ENCODE measurements at places on chromosomes 16 and 17.
A peak's percentile ranks its signal among the peaks of the same experiment; 100 is the strongest.

DNA sequence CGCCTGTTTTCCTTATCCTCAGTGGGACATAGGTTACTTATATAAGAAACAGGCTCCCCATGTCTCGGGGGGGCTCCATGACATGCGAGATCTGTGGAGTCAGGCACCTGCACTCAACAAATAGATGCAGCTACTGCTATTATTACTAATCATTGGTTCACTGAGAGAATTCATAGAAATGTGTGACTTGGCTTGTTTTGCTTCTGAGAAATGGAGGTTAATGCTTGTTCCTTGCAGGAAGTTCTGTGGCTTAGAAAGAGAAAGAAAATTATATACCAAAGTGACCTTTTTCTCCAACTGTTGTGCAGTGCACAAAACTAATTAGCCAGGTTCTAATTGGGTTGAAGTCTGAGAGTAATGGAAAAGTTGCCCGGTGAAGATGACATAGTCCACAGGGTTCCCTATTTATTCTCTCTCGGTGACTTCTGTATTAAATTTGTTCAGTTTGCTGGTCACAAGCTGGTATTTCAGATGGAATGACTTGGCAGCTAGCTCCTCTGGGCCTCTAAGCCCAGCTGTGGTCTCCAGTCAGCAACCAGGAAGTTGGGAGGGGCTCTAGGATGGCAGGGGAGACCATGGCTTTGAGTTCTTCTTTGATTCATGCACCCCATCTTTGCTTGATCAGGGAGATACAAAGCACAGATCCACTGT lies 17.6 kb upstream of the MAF start:
- no peak for DNase-seq
- H3K36me3 ChIP-seq: no peaks in the 10 kb centered on the region
- H3K4me1 ChIP-seq: peaks cover 23% of the 10 kb centered on the region

DNA sequence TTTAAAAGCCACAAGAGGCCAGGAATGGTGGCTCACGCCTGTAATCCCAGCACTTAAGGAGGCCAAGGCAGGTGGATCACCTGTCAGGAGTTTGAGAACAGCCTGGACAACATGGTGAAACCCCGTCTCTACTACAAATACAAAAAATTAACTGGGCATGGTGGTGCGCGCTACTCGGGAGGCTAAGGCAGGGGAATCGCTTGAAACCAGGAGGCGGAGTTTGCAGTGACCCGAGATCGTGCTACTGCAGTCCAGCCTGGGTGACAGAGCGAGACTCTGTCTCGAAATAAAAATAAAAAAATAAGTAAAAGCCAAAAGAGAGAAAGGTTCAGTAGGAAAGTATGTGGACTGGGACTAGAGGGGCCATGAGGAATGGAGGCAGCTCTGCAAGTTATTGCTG lies 13.1 kb upstream of the ITGAL start:
- no peaks in the 10 kb centered on the region for H3K27me3 ChIP-seq
- H3K27ac ChIP-seq: peak overlapping the region; percentile 94
- DNase-seq: no peak
- peaks cover 65% of the 10 kb centered on the region for H3K4me1 ChIP-seq
- H3K36me3 ChIP-seq: peaks cover 1% of the 10 kb centered on the region
- H3K4me3 ChIP-seq: peak overlapping the region; percentile 56

DNA sequence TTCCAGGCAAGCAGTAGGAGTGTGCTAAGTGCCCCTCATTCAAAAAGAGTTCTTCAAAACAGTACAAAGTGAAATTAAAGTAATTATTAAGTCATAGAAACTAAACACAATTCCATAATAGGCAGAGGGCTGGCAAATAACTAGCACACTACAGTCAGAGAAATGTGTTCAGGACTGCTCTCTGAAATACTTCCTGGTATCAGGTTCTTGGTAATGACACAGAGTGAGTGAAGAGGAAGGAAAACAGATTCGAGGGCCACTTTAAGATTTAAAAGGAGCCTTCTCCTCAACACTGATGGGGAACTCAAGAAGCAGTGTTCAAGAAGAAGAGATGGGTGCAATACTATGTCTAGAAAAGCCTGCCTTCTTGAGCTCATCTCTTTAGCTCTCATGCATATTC lies 139.2 kb downstream of the TOX3 start:
- peaks cover 2% of the 10 kb centered on the region for H3K27me3 ChIP-seq
- no peak overlapping the region for H3K27ac ChIP-seq
- H3K36me3 ChIP-seq: no peaks in the 10 kb centered on the region
- H3K4me1 ChIP-seq: no peaks in the 10 kb centered on the region
- DNase-seq: no peak

GRCh38 chr17:45719335-45720071 lies 64.6 kb upstream of the CRHR1 start:
- H3K4me3 ChIP-seq: no peak overlapping the region
- no peak overlapping the region for H3K27ac ChIP-seq
- H3K36me3 ChIP-seq: no peaks in the 10 kb centered on the region
- DNase-seq: no peak
- H3K27me3 ChIP-seq: peaks cover 39% of the 10 kb centered on the region
- no peaks in the 10 kb centered on the region for H3K4me1 ChIP-seq

- H3K36me3 ChIP-seq: no peaks in the 10 kb centered on the region
- no peak overlapping the region for H3K27ac ChIP-seq
- H3K4me1 ChIP-seq: no peaks in the 10 kb centered on the region
- no peaks in the 10 kb centered on the region for H3K27me3 ChIP-seq
- H3K4me3 ChIP-seq: no peak overlapping the region
Observed at GRCh38 chr16:65910291-65910690, 456.2 kb upstream of the CDH5 start.

DNA sequence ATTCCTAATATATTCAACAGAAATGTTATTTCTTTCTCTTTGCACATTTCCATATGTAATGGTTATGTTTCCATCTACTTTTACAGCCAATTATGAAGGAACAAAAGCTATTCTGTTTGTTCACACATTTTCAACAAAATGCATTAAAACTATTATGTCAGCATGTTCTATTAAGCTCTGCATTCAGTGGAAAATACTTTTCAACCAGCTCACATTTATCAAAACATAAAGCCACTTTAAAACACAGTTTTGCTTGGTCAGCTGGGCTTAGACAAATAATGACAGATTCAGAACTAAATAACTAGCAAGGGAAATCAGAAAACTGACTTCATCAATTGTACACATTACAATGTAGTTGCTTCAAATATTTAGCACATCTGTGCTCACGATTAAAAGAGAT lies 6.9 kb downstream of the SALL1 start:
- no peaks in the 10 kb centered on the region for H3K4me1 ChIP-seq
- no peak overlapping the region for H3K27ac ChIP-seq

Data from activated naive CD8-positive, alpha-beta T cell treated with anti-CD3 and anti-CD28 coated beads, Interleukin-2, amount 50 U/mL, for 24 hours (primary cell).